ENCODE measurements at places on chromosomes 12 and 14.

- no peak for DNase-seq
These were observed 454.2 kb downstream of the DPF3 start for GRCh38 chr14:72439707-72440106.

DNA sequence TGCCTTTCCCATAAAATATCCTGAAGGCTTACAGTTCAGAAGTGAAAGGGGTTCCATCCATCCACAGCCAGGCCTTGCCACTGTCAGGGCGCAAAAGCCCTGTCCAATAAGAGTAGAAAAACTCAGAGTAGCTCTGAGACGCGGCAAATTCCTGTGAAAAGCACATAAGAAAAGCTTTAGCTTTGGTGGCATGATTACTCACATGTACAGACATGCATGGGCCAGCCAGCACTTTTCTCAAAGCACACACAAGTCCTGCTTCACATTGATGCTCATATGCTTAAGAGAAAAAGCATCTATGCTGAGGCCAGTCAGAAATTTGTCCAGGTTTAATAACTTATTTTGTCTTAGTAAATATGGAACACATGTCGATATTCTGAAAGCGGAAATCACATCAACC, 25.5 kb downstream of the CLEC1A start:
- DNase-seq: no peak

DNA sequence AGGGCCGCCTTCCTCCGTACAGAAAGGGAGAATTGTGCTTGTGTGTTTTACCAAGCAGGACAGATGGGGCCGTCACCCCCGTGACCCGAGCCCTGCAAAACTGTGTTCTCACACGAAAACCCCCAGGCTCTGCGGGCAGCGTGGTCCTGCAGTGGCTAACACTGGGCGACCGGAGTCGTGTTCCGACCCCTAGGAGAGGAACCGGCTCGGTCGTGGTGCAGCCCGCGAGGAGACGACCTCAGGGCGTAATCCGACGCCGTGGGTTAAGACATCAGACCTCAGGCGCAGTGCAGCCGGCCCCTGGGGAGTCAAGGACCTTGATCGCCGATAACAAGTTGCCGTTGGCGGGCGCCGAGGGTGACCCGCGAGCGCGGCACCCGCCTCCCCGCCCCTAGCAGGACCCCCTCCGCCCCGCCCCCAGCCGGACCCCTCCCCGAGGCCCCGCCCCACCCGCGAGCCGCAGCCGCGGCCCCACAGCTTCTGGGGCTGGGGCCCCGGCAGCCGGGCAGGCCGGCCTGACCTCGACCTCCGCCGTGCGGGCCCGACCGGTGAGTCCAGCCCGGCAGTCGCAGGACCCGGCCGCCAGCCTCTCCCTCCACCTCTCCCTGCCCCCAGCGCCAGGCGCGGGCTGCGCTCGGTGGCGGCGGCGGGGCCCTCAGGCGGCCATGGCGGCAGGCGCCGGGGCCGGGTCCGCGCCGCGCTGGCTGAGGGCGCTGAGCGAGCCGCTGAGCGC, at the start of gene CHPT1:
CHPT1 (plus strand) TSS at position 444 of the 733 bp plus-strand sequence; CDS start at position 666, 222 bp downstream.
- peak; percentile 39 for DNase-seq

DNA sequence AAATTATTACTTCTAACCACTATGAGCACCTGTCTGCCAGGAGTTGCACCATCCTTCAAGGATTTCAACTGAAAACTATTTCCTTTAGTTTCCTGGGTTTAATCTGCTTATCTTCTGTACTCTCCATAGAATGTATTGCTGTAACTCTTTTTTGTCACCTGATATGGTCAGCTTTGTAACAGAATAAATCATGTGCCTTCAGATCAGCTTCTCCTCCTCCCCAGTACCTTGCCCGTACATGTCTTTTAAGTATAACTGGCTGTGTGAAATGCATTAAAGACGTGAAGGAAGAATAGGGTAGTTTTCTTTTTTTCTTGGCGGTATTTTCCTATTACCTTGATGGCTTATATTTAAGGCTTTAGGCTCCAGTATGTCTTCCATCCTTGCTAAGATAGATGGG, 200.3 kb upstream of the NAV3 start:
- no peak for DNase-seq

DNA sequence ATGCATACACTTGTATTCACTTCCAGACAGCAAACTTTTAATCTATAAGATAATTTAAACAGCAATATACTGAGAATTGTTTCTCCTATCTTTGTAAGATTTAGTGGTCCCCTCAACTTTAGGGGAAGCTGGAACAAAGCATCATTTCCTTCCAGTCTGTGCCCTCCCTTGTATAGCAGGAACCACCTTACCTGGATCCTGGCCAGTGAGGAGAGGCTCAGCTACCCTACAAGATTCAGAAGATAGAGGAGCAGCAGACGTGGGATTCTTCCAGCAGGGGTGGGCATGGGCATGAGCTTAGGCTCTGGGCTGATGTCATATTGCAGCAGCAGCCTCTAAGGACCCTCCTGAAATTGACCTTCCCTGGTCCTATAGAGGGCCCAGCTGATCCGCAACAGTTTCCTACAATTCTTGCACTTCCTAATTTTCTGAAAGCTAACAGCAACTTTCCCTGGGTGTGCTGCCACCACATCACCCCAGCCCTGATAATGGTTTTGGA, 21.3 kb downstream of the MOK start:
- no peak for DNase-seq

GRCh38 chr12:98064501-98064900, 450.9 kb upstream of the TMPO start:
- no peak for DNase-seq

GRCh38 chr12:2256453-2256852, 203.7 kb downstream of the CACNA1C start:
- no peak for DNase-seq

GRCh38 chr12:93946542-93947150, 201.7 kb upstream of the PLXNC1 start:
- no peak for DNase-seq

DNA sequence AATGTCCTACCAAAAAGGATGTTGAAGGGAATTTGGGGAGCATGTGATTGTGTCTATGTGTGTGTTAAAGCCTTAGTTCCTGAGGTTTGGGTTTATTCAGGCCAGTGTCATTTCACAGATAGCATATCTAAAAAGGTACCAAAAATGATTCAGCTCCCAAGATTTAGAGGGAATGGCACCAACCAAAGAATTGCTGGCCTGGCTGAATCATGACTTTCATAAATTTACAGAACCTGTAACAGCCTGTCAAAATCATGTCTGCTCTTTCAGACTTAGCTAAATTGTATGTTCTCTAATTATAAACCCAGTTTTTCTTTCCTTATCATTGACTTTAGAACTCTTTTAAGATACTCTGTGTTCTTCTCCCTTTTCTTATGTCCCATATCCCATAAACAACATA, 231.5 kb downstream of the NUBPL start:
- DNase-seq: no peak

DNA sequence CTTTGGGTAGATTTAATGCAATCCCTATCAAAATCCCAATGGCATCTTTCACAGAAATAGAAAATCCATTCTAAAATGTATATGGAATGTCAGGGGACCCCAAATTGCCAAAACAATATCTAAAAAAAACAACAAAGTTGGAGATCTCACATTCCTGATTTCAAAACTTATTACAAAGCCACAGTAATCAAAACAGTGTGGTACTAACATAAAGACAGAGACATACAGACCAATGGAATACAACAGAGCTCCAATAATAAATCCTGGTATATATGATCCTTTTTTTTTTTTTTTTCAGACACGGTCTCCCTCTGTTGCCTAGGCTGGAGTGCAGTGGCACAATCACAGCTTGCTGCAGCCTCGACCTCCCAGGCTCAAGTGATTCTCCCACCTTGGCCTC, 4.7 kb downstream of the TMBIM4 start:
- no peak for DNase-seq

DNA sequence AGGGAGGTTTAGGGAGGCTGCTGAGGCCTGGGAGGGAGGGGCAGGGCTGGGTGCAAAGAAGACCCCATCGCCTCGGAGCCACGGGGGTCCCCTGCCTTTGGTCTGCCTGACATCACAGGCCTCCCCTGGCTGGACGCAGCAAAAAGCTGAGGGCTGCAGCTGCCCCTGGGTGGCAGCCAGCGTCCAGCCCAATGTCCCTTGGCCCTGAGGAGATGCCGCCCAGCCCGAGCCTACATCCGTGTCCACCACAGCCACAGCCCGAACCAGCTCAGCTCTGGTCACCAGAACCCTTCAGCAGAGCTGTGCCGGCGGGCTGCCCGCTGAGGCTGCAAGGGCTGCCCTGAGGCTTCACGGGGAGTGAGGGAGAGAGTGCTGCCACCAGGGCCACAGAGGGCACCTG, 1.9 kb downstream of the NUDT14 start:
- DNase-seq: no peak

DNA sequence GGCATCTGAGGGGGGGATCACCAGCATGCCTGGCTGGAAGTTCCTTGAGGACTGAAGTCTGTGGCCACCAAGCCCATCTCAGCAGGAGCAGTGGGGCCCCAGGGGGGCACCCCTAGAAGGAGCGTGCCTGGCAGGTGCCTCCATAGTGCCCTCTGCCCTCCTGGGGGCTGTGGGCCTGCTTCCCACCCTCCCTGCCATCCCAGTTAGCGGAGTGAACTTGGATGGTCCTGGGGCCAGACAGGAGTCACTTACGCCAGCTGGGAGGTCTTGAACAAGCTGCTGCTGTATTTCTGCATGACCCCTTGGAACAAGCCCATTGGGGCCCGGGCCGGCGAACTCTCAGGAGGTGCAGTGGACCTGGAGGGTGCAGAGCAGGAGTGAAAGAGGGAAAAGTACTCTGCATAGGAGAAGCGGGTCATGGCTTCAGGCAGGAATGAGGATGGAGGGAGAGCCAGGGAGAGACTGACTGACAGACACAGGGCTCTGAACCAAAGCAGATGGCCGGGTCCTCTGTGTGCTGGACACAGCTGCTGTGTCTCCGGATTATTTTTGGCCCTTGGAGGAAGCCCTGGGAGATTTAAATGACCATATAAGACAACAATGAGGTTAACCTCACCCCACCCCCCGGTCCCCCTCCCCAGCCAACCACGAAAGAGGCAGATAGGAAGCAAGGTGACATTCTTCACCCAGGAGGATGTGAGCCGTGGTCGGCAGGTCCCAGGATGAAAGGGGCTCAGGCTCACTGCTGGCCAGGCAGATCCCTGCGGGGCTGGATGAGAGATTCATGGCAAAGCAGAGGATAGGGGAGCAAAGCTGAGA, 19.6 kb downstream of the ASB2 start:
- no peak for DNase-seq

- DNase-seq: no peak
These were observed 67.8 kb downstream of the CD163L1 start for GRCh38 chr12:7376196-7376595.

GRCh38 chr12:38785381-38785780, 120.0 kb downstream of the CPNE8 start:
- no peak for DNase-seq

DNA sequence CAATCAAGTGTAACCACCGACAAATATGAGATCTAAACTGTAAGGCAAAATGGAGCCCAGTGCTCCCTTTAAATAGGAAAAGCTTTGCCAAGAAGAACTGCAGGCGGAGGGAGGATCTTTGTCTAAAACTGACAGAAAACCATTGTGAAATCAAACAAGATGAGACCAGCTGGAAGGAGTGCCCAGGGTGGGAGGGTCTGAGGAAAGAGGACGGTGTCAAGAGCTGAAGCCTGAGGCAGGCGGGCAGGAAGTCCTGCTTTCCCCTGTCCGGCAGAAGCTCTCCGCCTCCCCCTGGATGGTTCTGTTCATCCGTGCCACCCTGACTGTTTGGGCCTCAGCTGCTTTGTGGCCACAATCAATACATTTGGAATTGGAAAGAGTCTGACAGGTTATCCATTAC, 37.5 kb downstream of the CDC42BPB start:
- no peak for DNase-seq

- DNase-seq: no peak
These were observed 1.8 kb upstream of the ZNF839 start for GRCh38 chr14:102317564-102318248.

DNA sequence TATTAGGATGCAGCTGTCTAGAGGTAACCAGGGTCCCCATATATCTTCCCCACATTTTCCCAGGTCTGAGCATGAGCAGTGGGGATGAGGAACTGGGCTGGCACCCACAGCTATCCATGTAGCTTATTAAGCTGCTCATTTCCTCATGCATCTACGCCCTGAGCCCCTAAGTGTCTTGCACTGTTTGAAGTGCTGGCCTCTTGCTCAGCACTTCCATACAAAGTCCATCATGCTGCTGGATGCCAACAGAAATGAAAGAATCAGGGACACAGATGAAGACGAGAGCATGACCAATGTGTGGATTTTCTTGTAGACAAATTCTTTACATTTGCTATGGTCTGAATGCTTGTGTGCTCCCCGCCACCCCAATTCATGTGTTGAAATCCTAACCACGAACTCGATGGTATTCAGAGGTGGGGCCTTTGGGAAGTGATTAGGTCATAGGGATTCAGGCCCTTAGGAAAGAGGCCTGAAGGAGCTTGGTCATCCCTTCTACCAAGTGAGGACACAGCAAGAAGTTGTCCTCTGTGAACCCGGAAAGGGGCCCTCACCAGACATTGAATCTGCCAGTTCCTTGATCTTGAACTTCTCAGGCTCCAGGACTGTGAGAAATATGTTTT, 54.5 kb downstream of the C12orf75 start:
- DNase-seq: no peak

DNA sequence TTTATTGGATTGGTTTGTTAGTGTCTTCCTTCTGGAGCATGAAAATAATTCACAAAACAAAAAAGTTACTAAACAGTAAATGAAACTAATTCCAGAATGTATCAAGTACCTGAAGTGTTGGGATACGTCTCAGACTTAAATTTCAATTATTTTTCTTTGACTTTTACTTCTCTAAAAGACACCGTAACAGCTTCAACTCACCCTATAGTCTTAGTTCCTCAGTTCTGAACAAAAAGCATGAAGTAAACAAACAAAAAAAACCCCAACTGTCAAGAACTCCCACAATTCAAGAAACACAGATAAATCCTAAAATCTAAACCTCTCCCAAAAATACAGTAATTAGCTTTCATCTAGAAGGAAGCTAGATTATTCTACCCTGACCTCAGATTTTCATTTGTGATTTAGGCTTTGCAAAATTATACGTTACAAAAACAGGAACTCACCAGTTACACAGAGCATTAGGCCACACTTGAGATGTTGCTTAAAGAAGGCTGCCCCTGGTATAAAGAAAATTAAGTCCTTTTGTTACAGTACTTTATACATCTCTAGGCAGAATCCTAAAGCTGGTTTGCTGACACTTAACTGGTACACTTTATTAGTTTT, 10.2 kb downstream of the HEATR5A start:
- DNase-seq: no peak

DNA sequence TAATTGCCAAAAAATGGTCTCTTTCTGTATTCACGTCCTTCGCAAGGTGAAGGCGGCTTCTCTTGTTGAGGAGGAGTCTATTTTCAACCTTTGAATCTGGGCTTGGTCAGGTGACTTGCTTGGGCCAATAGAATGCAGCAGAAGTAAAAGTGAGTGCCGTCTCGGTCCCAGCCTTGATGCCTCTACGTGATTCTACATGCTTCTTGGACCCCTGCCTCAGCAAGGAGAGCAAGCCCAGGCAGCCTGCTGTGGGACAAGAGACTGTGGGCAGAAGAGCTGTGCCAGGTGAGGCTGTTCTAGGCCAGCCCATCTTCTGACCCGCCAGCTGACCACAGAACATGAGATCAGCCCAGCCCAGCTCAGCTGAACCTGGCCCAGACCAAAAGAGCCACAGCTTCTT, 39.1 kb upstream of the CCDC63 start:
- DNase-seq: no peak

- DNase-seq: no peak
These were observed 39.1 kb downstream of the ADCK1 start for GRCh38 chr14:77838831-77839511.

GRCh38 chr14:50676814-50677516, 8.9 kb upstream of the SAV1 start:
- DNase-seq: no peak

All from stimulated activated CD8-positive, alpha-beta memory T cell treated with anti-CD3 and anti-CD28 coated beads, Interleukin-7, amount 100 ng/mL, for 1 hour (primary cell).